ENCODE measurements at places on chromosomes 16 and 17. TPM values are rescaled to one million over a fixed set of nuclear protein-coding genes. Genes with fewer than 3 reads are reported as not detected.
A peak's percentile ranks its signal among the peaks of the same experiment; 100 is the strongest.

Gene TMC5
- total RNA-seq: 2.2 TPM

Gene SLC5A10
- total RNA-seq: 0.25 TPM

Gene WWP2
- total RNA-seq: 39.6 TPM

GRCh38 chr16:175011-175949 is 1.2 kb upstream of the HBA1 start:
- peaks cover 74% of the 10 kb centered on the region for H3K27me3 ChIP-seq
- H3K4me1 ChIP-seq: no peaks in the 10 kb centered on the region
- DNase-seq: no peak
- no peak overlapping the region for H3K4me3 ChIP-seq
- no peaks in the 10 kb centered on the region for H3K36me3 ChIP-seq
- H3K27ac ChIP-seq: no peak overlapping the region

DNA sequence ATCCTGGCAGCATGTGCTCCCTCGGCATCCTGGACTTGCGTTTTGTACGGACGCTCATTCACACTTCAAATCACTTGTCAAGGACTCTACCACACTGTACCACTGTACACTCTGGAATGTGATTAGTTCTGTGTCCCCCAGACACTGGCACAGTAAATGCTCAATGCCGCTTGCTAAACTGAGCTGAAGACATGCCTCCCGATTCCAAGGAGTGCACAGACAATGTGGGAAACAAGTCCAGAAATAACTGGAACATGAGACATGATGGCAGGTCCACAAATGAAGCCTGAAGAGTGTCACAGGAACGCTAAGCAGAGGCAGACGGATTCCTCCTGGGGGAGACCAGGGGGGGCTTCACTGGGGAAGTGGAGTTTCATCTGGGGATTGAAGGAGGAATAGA is 22.1 kb downstream of the HIC1 start:
- H3K4me3 ChIP-seq: peak overlapping the region; percentile 6
- peaks cover 57% of the 10 kb centered on the region for H3K4me1 ChIP-seq
- peaks cover 21% of the 10 kb centered on the region for H3K36me3 ChIP-seq
- H3K27ac ChIP-seq: peak overlapping the region; percentile 97
- no peaks in the 10 kb centered on the region for H3K27me3 ChIP-seq

- peak overlapping the region; percentile 84 for H3K27ac ChIP-seq
- no peaks in the 10 kb centered on the region for H3K36me3 ChIP-seq
- H3K4me3 ChIP-seq: peak overlapping the region; percentile 33
- H3K4me1 ChIP-seq: peaks cover 45% of the 10 kb centered on the region
Observed at GRCh38 chr17:76497979-76498875, 3.0 kb downstream of the RHBDF2 start.

- H3K27me3 ChIP-seq: no peaks in the 10 kb centered on the region
- peak overlapping the region; percentile 95 for H3K27ac ChIP-seq
- H3K36me3 ChIP-seq: no peaks in the 10 kb centered on the region
- H3K4me3 ChIP-seq: peak overlapping the region; percentile 83
- DNase-seq: no peak
Observed at GRCh38 chr16:4318967-4319366, 3.1 kb downstream of the GLIS2 start.

GRCh38 chr16:1548233-1548632 is 14.8 kb downstream of the TMEM204 start:
- H3K27me3 ChIP-seq: no peaks in the 10 kb centered on the region
- H3K36me3 ChIP-seq: peaks cover 15% of the 10 kb centered on the region
- no peak for DNase-seq

- no peak overlapping the region for H3K4me3 ChIP-seq
- DNase-seq: no peak
- H3K27ac ChIP-seq: no peak overlapping the region
- H3K4me1 ChIP-seq: no peaks in the 10 kb centered on the region
- H3K27me3 ChIP-seq: no peaks in the 10 kb centered on the region
- H3K36me3 ChIP-seq: peaks cover 8% of the 10 kb centered on the region
Observed at GRCh38 chr16:72689851-72690250, 358.1 kb downstream of the ZFHX3 start.

- DNase-seq: peak; percentile 66
- H3K4me1 ChIP-seq: peaks cover 34% of the 10 kb centered on the region
- H3K4me3 ChIP-seq: peak overlapping the region; percentile 30
Observed at GRCh38 chr17:17913695-17914332, 58.4 kb downstream of the TOM1L2 start.

- no peak overlapping the region for H3K27ac ChIP-seq
- H3K4me1 ChIP-seq: peaks cover 24% of the 10 kb centered on the region
- H3K36me3 ChIP-seq: no peaks in the 10 kb centered on the region
- no peak overlapping the region for H3K4me3 ChIP-seq
- peaks cover 5% of the 10 kb centered on the region for H3K27me3 ChIP-seq
- no peak for DNase-seq
Observed at GRCh38 chr17:38596651-38597050, 9.1 kb downstream of the SRCIN1 start.

- H3K27me3 ChIP-seq: peaks cover 8% of the 10 kb centered on the region
- DNase-seq: no peak
- no peak overlapping the region for H3K4me3 ChIP-seq
- H3K4me1 ChIP-seq: no peaks in the 10 kb centered on the region
Observed at GRCh38 chr16:88356124-88356726, 26.5 kb upstream of the ZNF469 start.

DNA sequence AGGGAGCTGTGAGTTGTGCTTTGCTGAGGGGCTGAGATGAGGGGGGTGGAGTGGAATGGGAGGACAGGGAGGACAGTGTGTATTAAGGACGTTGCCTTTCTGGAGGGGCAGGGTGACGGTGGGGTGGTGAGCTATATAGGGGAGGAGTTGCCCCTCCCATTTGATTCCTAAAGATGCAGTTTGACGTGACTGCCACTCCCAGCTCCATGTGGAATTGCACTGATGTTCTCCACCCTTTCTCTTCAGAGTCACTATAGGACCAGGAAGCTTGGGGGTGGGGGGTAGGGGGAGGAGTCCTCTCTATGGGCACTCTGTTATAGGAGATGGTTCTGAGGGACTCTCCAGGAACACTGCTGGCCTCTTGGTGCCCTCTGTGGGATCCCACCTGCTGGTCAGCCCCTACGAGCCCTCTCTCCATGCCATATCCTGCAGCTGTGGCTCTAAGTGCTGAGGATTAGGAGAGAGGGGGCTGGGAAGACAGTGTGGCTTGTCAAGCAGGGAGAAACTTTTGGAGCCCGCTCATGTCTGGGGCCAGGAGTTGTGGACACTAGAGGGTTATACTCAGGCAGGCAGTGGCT is 3.8 kb upstream of the NGFR start:
- no peak overlapping the region for H3K4me3 ChIP-seq
- no peaks in the 10 kb centered on the region for H3K36me3 ChIP-seq
- peaks cover 20% of the 10 kb centered on the region for H3K4me1 ChIP-seq
- DNase-seq: no peak
- H3K27me3 ChIP-seq: peaks cover 49% of the 10 kb centered on the region
- H3K27ac ChIP-seq: no peak overlapping the region

GRCh38 chr16:22659933-22660332 is 149.2 kb downstream of the NPIPB5 start:
- H3K4me3 ChIP-seq: no peak overlapping the region
- no peaks in the 10 kb centered on the region for H3K27me3 ChIP-seq
- no peak overlapping the region for H3K27ac ChIP-seq
- H3K36me3 ChIP-seq: no peaks in the 10 kb centered on the region

DNA sequence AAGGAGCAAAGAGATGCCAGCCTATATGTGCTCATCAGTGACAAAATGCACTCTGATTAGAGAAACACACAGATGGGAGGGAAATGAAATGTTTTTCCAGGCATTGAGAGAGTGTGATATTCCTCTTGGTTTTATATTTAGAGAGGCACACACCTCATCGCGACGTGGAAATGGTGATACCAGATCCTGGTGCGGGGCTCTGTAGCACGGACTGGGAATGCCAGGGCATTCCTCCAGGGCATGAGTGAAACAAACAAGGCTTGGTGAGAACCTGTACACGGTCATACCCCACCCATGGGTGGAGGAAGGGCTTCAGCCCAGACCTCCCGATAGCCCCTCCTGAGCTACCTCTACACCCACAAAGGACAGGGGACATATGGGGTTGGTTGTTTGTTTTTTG is 280.2 kb downstream of the C16orf95 start:
- peaks cover 4% of the 10 kb centered on the region for H3K27me3 ChIP-seq
- H3K4me3 ChIP-seq: no peak overlapping the region
- peaks cover 18% of the 10 kb centered on the region for H3K4me1 ChIP-seq
- H3K36me3 ChIP-seq: no peaks in the 10 kb centered on the region

DNA sequence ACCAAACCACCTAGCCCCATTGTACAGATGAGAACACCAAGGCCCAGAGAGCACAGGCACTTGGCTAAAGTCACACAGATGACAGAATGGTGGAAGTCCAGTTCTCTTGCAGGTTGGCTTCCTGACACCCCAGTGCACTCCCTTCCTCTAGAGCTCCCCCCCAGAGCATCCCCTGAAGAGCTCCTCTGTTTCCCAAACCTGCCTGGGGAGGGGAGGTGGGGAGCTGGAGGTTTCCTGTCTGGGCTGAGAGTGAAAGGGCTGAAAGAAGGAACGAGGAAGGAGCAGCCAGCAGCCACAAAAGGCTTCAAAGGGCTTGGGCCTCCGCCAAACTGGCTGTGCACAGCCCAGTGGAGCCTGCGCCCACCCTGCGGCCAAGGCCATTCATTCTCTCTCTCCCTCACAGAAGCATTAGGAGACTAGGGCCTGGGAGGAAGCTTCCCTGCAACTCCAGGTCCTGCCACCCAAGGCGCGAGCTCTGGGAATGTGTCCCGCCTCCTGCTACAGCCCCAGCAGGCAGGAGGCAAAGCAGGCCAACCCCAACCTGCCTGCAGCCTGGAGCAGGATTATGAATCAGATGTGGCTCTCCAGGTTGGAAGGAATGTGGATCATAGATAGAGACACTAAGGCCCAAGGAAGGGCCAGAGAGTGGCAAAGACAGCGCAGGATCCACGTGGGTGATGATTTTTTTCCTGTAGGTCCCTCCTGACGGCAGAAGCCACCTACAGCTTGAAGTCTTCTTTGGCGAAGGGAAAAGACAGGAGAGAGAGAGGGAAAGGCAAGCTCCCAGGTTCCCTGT is 913 bp downstream of the SLC13A5 start:
- no peak overlapping the region for H3K27ac ChIP-seq
- H3K36me3 ChIP-seq: no peaks in the 10 kb centered on the region
- peak; percentile 47 for DNase-seq
- peaks cover 86% of the 10 kb centered on the region for H3K27me3 ChIP-seq

GRCh38 chr16:72818236-72818845 is 229.6 kb downstream of the ZFHX3 start:
- H3K27ac ChIP-seq: no peak overlapping the region
- peaks cover 9% of the 10 kb centered on the region for H3K36me3 ChIP-seq
- H3K4me1 ChIP-seq: peaks cover 5% of the 10 kb centered on the region
- no peak for DNase-seq

DNA sequence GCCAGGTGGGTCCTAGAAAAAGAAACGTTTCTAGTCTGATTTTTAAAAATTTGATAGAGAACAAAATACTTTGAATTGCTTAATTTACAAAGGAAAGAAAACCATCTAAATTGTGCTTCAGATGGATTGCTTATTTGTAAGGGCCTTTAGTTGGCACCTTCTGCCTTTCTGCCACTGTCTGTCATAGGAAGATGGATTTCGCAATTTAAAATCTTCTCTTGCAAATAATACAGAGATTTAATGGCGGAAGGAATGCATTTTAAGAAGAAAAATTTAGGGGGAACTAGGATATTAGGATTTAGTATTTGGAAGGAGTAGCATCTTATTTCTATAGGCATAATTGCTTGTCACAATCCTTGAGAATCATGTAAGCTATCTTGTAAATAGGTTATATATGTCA is 175.5 kb upstream of the RBL2 start:
- H3K27ac ChIP-seq: no peak overlapping the region
- peaks cover 10% of the 10 kb centered on the region for H3K4me1 ChIP-seq
- H3K36me3 ChIP-seq: peaks cover 60% of the 10 kb centered on the region
- H3K4me3 ChIP-seq: no peak overlapping the region
- no peak for DNase-seq
- no peaks in the 10 kb centered on the region for H3K27me3 ChIP-seq

DNA sequence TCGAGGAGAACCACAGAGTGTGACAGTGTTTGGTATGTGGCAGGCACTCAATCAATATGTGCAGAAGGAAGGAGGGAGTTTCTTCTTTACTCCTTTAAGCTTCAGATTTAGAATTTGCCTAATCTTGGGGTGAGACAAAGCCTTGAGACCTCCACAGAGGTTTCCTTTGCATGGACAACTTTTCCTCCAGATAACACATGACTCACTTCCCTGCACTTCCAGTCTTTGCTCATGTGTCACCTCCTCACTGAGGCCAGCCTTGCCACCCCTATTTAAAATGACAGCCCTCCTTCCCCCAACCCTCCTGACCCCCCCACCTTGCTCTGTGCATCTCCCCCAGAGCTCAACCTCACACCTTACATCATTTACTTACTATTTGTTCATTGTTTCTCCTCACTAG is 17.4 kb upstream of the NOS2 start:
- H3K4me1 ChIP-seq: no peaks in the 10 kb centered on the region
- DNase-seq: no peak
- H3K27ac ChIP-seq: no peak overlapping the region
- H3K4me3 ChIP-seq: no peak overlapping the region

GRCh38 chr17:75654176-75654575 is 12.8 kb downstream of the RECQL5 start:
- H3K4me3 ChIP-seq: no peak overlapping the region
- H3K27ac ChIP-seq: no peak overlapping the region
- peaks cover 2% of the 10 kb centered on the region for H3K4me1 ChIP-seq
- H3K27me3 ChIP-seq: no peaks in the 10 kb centered on the region
- no peak for DNase-seq

DNA sequence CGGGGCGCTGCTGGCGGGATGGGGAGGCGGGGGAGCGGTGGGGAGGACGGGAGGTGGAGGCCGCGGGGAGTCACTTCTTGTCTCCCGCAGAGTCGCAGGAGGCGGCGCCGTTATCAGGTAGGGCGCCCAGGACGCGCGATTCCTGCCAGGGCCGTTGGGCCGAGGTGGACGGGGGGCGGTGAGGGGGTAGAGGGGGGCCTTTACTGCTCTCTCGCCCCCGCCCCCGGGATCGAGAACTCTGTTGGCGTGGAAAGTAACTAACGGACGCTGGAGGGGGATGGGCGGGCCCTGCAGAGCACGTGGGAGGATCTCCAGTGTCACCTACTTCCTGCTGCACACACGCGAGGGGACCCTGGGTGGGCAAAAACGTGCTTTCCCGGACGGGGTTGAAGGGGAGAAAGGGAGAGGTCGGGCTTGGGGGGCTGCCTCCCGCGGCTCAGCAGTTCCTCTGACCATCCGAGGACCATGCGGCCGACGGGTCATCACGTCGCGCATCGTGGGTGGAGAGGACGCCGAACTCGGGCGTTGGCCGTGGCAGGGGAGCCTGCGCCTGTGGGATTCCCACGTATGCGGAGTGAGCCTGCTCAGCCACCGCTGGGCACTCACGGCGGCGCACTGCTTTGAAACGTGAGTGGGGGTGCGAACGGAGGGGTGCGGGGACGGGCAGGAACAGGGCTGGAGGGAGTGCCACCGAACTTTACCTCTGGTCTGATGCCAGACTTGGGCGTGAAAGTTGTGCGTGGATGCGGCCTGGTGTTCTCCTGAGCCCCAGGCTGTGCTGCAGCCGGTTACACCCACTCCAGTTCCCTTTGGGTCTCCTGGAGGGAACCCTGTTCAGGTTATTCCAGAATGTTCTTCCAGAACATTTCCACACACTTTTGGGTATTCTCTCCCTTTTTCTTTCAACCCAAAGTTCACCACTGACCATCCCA is 569 bp downstream of the PRSS21 start:
- no peak overlapping the region for H3K27ac ChIP-seq
- H3K4me1 ChIP-seq: no peaks in the 10 kb centered on the region
- peaks cover 12% of the 10 kb centered on the region for H3K27me3 ChIP-seq
- no peak for DNase-seq
- no peak overlapping the region for H3K4me3 ChIP-seq
- H3K36me3 ChIP-seq: no peaks in the 10 kb centered on the region

Data from mesothelial cell of epicardium (in vitro differentiated cells).